A549 treated with CpdA at 1 μM for 4 hours (cell line): ENCODE measurements at places on chromosomes 3 and 15. TPM values are rescaled to one million over a fixed set of nuclear protein-coding genes. Genes with fewer than 3 reads are reported as not detected.

KCNAB1 gene
- total RNA-seq: not detected in 5 replicates

MTFMT gene
- total RNA-seq: 23.6 to 29.5 TPM (median 27.4 TPM) in 5 replicates

GOLGA6L10 gene
- total RNA-seq: 0.35 to 0.68 TPM (median 0.40 TPM) in 5 replicates

IQCH gene
- 0.89 to 2.2 TPM (median 1.6 TPM) in 5 replicates for total RNA-seq

STXBP5L gene
- total RNA-seq: not detected in 5 replicates

SEMA3B gene
- 4.8 to 9.3 TPM (median 6.9 TPM) in 5 replicates for total RNA-seq

ISLR gene
- total RNA-seq: 0.14 to 0.44 TPM (median 0.38 TPM) in 5 replicates

LMOD3 gene
- not detected in 5 replicates for total RNA-seq

KIF7 gene
- 3.3 to 5.6 TPM (median 3.9 TPM) in 5 replicates for total RNA-seq

EXD1 gene
- 0.06 to 0.12 TPM (median 0.10 TPM) in 3 of 5 replicates, not detected in the others for total RNA-seq

PPM1L gene
- 0.54 to 0.90 TPM (median 0.61 TPM) in 5 replicates for total RNA-seq

ACTC1 gene
- 0.22 to 0.63 TPM (median 0.37 TPM) in 5 replicates for total RNA-seq

BMF gene
- 1.6 to 3.0 TPM (median 1.8 TPM) in 5 replicates for total RNA-seq

CELSR3 gene
- 3.0 to 5.4 TPM (median 4.7 TPM) in 5 replicates for total RNA-seq

CCDC9B gene
- 14.7 to 20.5 TPM (median 17.0 TPM) in 5 replicates for total RNA-seq

PCOLCE2 gene
- total RNA-seq: 26.5 to 38.8 TPM (median 32.5 TPM) in 5 replicates

UPK1B gene
- 10.7 to 13.6 TPM (median 12.5 TPM) in 5 replicates for total RNA-seq

AADACL2 gene
- total RNA-seq: not detected in 5 replicates
